Osteoblast (primary cell): ENCODE measurements at places on chromosomes 4 and X. TPM values are rescaled to one million over a fixed set of nuclear protein-coding genes. Genes with fewer than 3 reads are reported as not detected.
A peak's percentile ranks its signal among the peaks of the same experiment; 100 is the strongest.

Gene FAM47E
- under 0.01 and 0.36 TPM in 2 replicates for total RNA-seq

DNA sequence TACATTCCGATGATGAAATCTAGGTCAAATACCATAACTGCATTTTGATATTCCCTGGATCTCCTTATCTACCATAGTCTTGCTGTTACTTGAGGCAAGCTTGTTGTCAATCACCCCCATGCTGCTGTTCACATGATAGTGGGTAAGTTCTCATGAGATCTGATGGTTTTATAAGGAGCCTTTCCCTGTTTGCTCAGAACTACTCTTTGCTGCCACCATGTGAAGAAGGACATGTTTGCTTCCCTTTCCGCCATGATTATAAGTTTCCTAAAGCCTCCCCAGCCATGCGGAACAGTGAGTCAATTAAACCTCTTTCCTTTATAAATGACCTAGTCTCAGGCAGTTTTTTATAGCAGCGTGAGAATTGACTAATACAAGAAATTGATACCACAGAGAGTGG, 432.0 kb downstream of the GLUD2 start:
- DNase-seq, result no peak

Gene PNMA5
- not detected in 2 replicates for total RNA-seq

- DNase-seq, result no peak
Observed at GRCh38 chr4:122203407-122203806, 51.3 kb downstream of the BLTP1 start.

DNA sequence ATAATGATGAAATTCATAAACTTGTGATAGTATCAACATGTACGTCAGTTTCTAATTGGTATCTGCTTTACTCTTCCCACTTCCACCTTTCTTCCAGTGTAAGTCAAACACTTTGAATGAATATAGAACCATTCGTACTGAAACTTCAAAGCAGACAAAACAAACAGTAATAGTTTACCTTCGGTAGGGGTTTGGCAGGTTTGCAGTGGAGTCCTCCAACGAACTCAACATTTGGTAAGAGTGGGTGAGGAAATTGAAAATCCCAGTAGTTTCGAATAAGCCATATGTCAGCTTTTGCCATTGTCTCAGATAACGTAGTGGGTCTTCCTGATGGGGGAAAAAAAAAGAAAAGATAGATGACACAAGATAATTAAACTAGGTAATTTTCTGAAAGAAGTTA, 2.2 kb downstream of the UGT2B4 start:
- no peak for DNase-seq

Gene BEX3
- 144 and 150 TPM in 2 replicates for total RNA-seq

GRCh38 chr4:65983061-65983460, 312.8 kb upstream of the EPHA5 start:
- peak; percentile 75 for DNase-seq

Gene SEC24D
- total RNA-seq, result 111 and 116 TPM in 2 replicates

Gene STARD8
- 1.4 and 1.5 TPM in 2 replicates for total RNA-seq

DNA sequence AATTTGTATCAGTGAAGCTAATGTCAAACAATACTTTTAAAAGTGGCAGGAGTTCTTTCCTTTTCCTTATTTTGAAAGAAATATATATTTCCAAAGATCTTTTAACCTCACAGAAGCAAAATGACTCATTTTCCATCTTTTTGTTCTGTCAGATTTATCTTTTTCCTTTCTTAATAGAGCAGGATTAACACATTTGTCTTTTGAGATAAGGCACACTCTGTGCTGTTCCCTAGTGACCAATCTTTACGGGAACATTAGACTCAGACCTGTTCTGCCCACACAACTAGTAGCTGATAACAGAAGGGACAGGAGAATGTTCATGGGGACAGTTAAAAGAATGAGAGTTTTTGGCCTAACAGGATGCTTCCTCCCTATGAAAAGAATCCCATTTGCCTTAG, 381.2 kb downstream of the STPG2 start:
- no peak for DNase-seq

Gene MRFAP1L1
- total RNA-seq, result 38.0 and 39.2 TPM in 2 replicates

Gene PDZD4
- total RNA-seq, result under 0.01 TPM in 2 replicates

DNA sequence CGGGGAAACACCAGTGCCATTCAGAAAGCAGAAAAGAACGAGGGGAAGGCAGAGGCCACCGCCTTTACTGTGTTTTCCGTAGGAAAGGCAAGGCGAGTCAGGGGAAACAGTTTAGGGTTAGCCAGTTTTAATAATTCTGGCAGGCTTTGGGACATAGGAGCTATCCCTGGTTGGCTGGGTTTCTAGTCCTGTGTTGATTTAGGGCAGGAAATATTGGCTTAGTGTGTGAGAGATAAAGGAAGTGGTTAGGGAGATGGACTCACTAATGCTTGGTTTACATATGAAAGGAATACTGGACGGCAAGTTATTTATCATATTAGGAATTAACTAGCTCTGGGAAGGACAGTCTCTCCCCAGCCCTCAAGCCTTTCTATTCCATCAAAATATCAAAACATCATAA, 53.1 kb downstream of the SYNPO2 start:
- no peak for DNase-seq

GRCh38 chr4:122889726-122890125, 32.7 kb downstream of the NUDT6 start:
- DNase-seq, result no peak

Gene MAGEA12
- total RNA-seq, result not detected in 2 replicates

Gene ABLIM2
- 0.29 and 0.36 TPM in 2 replicates for total RNA-seq

Gene PPARGC1A
- 2.1 and 2.5 TPM in 2 replicates for total RNA-seq

DNA sequence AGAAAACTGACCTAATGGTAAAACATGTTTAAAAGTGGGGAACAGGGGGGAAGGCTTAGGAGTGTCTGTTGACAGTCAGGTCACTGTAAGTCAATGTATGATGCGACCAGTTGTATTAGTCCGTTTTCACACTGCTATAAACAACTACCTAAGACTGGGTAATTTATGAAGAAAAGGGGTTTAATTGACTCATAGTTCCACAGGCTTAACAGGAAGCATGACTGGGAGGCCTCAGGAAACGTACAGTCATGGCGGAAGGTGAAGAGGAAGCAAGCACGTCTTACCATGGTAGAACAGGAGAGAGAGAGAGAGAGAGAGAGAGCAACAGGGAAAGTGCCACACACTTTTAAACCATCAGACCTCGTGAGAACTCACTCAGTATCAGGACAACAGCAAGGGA, 13.0 kb upstream of the PLAC1 start:
- no peak for DNase-seq

Gene LIMCH1
- 6.5 and 9.0 TPM in 2 replicates for total RNA-seq

- DNase-seq, result no peak
Observed at GRCh38 chr4:91622925-91623602, 680.7 kb upstream of the GRID2 start.

DNA sequence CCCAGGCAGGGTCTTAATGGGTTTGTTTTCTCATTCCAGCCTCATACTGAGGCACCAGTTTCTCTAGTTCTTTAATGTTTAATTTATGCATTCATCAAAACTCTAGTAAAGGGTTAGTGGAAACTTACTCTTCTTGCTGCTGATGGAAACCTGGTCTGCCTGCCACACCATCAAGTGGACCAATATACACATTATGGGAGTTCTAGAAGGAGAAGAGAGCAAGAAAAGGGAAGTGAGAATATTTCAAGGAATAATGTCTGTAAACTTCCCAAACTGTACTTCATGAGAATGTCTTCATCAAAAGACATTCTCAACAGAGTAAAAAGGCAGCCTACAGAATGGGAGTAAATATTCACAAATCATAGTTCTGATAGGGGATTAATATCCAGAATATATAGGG, 20.9 kb upstream of the DHX15 start:
- no peak for DNase-seq

GRCh38 chrX:130211415-130212186, 39.8 kb downstream of the RAB33A start:
- DNase-seq, result no peak

Gene FIP1L1
- 77.5 and 78.2 TPM in 2 replicates for total RNA-seq

DNA sequence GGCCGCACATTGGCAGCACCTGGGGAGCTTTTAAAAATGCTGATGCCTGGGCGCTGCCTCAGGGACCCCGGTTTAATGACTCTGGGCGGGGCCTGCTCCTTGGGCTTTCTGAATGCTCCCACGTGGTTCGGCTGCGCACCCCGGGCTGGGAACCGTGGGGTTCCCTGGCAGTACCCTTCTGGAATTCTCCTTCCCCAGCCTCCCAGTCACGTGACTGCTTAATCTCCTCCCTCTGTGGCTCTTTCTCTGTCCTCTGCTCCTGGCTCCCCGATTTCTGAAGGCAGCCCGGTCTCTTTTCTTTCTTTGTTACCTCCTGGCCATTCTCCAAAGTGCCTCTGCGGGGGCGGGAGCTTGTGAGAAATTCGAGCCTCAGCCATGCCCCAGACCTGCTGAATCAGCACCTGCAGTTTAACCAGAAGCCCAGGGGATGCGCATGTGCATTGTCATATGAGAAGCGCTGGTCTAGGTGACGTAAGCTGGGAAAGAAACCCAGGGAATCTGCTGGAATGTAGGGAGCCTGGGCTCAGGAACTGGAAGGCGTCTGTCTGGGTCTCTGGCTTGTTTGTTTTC, 16.6 kb downstream of the CLCN4 start:
- DNase-seq, result peak; percentile 96

Gene RADX
- 1.2 and 1.4 TPM in 2 replicates for total RNA-seq

Gene RPGR
- 7.4 and 8.0 TPM in 2 replicates for total RNA-seq
